ENCODE measurements at places on chromosomes 4 and X.

- DNase-seq: no peak
Observed at GRCh38 chr4:71004281-71004851, 10.9 kb downstream of the DCK start.

DNA sequence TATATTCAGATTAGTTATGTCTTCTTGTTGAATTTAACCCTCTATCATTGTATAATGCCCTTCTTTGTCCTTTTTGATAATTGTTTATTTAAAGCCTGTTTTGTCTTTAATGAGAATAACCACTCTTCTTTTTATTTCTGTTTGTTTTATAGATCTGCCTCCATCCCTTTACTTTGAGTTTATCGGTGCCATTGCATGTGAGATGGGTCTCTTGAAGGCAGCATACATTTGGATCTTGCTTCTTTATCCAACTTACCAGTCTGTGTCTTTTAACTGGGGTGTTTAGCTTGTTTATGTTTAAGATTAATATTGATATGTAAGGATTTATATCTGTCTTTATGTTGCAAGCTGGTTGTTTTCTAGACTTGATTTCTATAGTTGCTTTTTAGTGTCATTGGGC lies 115.8 kb downstream of the RTL3 start:
- no peak for DNase-seq

DNA sequence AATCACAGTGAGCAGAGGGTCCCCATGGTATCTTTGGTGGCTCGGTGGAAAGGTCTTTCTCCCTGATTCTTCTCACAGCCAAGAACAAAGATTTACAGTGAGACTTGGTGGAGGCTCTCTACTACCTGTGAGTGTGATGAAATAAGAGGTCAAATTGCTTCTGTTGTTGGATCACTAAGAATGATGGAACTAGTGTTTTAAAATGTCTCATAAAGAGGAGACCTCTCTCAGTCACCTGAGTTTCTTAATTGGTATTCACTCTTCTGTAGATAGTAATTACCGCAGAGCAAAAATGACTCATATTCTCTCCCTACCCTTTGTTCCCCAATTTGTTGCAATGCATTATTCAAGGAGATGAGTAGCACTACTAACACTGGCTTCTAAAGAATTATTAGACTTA lies 100.9 kb upstream of the TBC1D9 start:
- DNase-seq: no peak

GRCh38 chr4:151418385-151418784 lies 9.4 kb downstream of the FHIP1A start:
- DNase-seq: no peak

GRCh38 chrX:101025126-101025525 lies 26.8 kb downstream of the TRMT2B start:
- no peak for DNase-seq

- DNase-seq: no peak
Observed at GRCh38 chr4:128542047-128542446, 254.4 kb upstream of the PGRMC2 start.

- no peak for DNase-seq
Observed at GRCh38 chr4:140018931-140019618, 134.9 kb downstream of the MAML3 start.

DNA sequence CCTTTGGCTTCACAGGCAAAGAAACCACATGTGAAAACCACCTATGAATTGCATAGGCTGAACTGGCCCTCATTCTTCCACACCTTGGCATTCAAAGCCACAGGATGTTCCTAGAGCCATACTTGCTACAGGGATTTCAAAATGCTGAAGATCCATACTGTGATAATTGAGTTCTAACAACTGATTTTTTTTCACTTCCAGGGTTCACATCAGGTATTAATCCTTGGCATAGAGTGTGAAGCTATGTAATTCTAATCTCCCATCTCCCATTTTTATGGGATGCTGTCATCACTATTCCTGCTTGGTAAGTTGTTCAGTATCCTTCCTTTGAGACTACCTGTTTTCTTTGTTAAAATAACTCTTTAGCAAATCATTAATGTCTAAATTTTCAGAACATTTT lies 1569.2 kb upstream of the ADGRL3 start:
- no peak for DNase-seq

- DNase-seq: no peak
Observed at GRCh38 chr4:39892988-39893692, 84.6 kb downstream of the PDS5A start.

- no peak for DNase-seq
Observed at GRCh38 chr4:2243681-2244380, 1.9 kb upstream of the HAUS3 start.

DNA sequence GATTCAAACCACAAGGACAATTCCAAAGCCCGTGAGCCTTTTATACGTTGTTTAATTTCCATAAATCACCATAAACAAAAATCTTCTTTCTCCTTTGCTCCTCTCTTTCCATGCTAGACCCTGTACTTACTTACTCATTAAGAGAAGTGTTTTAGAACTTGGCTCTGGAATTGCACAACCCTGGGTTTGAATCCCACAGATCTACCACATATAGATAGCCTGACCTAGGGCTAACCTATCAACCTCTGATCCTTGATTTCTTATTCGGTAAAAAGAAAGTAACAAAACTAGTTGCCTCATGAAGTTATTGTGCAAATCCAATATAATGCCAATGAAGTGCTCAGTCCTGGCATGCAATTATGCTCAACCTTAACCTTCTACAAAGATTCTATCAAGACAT lies 68.8 kb downstream of the ZAR1 start:
- no peak for DNase-seq

DNA sequence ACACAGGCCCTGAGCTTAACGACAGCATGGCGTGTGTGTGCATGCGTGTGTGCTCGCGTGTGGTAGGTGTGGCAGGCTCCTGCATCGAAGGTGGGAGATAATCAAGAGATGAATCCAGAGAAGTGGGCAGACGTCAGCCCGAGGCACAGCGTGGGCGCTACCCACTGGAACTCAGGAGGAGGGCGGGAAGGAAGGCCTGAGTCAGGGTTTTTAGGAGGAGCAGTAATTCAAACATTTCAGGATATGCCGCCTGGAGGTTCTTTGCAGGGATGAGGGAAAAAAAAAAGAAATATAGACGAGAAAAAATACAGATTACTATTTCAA lies 66.3 kb upstream of the STX18 start:
- no peak for DNase-seq

GRCh38 chr4:23455456-23456158 lies 434.2 kb downstream of the PPARGC1A start:
- no peak for DNase-seq

DNA sequence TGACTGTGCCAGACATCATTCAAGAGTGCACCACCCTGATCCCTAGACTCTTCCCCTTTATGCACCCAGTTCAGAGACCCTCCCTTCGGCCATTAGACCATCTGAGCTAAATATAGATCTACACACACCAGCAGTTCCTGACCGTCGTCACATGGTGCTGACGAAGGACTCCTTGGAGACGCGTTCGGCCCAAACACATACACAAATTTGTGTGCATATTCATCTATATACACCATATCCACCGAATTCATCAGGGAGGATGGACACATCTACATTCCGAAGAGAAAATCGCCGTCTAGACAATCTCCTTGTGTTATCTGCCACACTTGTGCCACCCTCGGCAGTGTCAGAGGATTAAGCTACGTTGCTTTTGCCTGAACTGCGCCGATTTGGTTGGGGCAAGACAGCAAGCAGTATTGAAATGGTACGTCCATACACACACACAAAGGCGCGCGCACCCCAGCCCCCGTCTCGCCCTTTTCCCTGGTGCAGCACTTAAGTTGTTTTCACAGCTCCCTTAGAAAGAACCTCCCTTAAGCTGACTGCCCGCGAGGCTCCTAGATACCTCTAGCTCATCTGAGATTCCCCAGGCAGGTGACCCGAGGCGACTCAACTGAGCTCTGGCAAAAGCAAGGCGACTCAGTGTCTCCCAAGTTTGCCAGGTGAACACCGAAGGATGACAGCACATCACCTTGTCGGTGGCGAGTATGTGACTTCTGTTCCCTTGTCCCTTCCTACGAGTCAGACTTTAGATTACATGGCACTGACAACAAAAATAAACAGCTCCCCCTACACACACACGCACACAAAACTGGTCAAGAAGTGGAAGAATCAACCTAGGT lies 1.0 kb downstream of the RASGEF1B start:
- no peak for DNase-seq

DNA sequence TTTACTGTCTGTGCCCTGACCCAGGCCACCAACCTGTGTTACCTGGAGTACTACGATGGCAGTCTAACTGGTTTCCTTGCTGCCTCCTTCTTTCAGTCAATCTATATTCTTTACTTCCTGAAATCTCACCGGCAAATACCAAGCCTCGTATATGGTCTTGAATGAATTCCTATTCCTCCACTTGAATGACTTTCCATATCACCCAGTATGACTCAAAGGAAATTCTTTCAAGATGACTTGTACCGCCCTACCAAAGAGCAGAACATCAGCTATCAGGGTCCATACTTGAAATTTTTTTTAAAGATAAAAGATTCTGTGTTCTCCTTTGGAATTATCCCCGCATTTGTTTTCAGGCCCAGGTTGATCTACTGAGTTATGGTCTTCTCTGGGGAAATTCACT lies 378.0 kb downstream of the AFF2 start:
- no peak for DNase-seq

- peak; percentile 41 for DNase-seq
Observed at GRCh38 chrX:120308959-120309872, 2.0 kb downstream of the TMEM255A start.

Measured in stimulated activated CD8-positive, alpha-beta memory T cell treated with anti-CD3 and anti-CD28 coated beads, Interleukin-4, amount 100 ng/mL, for 4 hours (primary cell).